ENCODE measurements at places on chromosomes 6 and 20.

DNA sequence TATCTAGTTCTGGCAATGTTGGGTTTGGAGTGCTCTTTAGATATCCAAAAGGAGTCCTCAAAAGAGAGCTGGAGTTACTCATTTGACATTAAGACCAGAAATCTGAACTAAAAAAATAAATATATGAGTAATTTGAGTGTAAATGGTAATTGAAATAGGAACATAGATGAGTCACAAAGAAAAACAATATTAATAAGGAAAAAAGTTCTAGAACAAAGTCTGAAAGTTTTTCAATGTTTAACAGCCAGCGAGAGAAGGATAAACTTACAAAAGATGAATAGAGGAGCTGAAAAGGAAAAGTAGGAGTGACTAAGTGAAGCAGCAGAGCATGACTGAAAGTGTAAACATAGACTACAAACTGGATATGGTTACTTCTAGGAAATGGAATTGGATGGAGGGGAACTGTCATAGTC is 46.8 kb downstream of the EPM2A start:
- no peak overlapping the region for H3K27ac ChIP-seq
- peaks cover 13% of the 10 kb centered on the region for H3K4me1 ChIP-seq
- H3K27me3 ChIP-seq: no peaks in the 10 kb centered on the region
- H3K36me3 ChIP-seq: peaks cover 12% of the 10 kb centered on the region
- no peak overlapping the region for H3K4me3 ChIP-seq

DNA sequence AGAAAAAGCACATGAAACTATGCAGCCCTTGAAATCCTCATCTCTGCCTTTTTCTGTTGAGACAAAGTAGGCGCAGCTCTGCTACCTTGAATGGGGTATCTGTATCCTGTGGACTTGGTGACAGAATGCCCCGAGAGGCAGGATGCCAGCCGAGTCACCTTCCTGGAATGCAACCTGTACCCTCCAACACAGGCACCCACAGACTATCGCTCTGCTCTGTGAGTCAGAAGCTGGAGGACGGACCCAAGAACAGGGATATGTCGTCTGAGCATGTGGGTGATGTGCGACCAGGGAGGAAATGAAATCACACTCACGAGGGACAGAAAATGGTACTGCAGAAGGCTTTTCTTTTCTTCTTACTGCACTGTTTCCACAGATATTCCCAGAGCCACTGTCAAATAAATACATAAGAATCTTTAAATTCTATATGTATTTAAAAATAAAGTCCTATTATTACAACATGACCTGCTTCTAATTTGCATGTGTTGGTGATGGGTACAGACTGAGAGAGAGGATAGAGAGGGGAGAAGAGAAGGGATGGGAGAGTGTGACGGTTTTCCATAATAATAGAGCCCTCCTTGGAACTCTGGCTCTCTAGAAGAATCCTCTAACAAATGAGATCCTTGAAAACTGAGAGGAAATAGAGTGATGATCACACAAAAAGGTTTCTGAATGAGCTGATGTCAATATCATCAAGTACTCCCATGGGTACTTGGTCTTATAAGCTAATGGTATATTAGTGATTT is 308.1 kb downstream of the FOXC1 start:
- H3K27ac ChIP-seq: no peak overlapping the region
- H3K36me3 ChIP-seq: no peaks in the 10 kb centered on the region
- no peaks in the 10 kb centered on the region for H3K27me3 ChIP-seq
- H3K4me1 ChIP-seq: peaks cover 16% of the 10 kb centered on the region
- H3K4me3 ChIP-seq: no peak overlapping the region
- no peak for DNase-seq

DNA sequence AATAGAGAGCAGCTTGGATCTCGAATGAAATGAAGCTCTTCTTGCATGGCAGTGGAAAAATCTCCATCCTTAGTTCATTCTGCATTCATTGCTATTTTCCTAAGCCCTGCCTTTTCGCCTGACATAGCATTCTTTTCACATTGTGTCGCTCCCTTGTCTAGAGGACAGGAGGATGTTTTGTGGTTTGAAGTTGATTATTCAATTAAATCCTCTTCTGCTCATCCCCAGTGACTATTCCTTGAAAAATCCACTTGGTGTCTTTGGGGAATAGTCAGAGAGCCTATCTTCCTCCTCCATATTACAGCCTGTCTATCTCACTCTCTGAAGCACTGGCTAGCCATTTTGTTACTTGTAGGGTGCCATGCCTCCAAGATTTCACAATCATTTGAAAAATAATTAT is 161.2 kb downstream of the KLHL32 start:
- H3K4me1 ChIP-seq: peaks cover 9% of the 10 kb centered on the region
- no peak overlapping the region for H3K27ac ChIP-seq
- H3K4me3 ChIP-seq: no peak overlapping the region
- H3K36me3 ChIP-seq: peaks cover 4% of the 10 kb centered on the region
- no peaks in the 10 kb centered on the region for H3K27me3 ChIP-seq

DNA sequence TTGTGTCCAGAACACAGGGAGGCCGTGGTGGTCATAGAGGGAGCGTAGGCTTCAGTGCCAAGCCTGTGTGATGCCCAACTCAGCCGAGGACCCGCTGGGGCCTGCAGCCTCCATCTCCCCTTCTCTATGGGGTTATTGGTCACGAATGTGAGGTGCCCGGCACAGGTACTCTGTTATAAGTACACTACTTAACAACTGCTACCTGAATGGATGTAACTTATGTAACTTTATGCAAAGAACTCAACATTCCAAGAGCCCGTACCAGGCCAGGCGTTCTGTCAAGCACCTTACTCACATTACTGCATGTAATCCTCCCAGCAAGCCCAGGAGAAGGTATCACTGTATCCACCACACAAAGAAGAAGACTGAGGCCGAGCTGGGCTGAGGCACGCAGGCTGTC is 24.5 kb upstream of the TBXT start:
- no peak overlapping the region for H3K27ac ChIP-seq
- peaks cover 61% of the 10 kb centered on the region for H3K27me3 ChIP-seq
- H3K4me3 ChIP-seq: no peak overlapping the region
- DNase-seq: no peak
- H3K36me3 ChIP-seq: no peaks in the 10 kb centered on the region
- peaks cover 8% of the 10 kb centered on the region for H3K4me1 ChIP-seq

- peak overlapping the region; percentile 82 for H3K4me3 ChIP-seq
- H3K27ac ChIP-seq: no peak overlapping the region
- no peaks in the 10 kb centered on the region for H3K36me3 ChIP-seq
- DNase-seq: no peak
- H3K4me1 ChIP-seq: peaks cover 21% of the 10 kb centered on the region
- H3K27me3 ChIP-seq: peaks cover 74% of the 10 kb centered on the region
Measured at GRCh38 chr6:27295301-27296079, 16.6 kb downstream of the POM121L2 start.

DNA sequence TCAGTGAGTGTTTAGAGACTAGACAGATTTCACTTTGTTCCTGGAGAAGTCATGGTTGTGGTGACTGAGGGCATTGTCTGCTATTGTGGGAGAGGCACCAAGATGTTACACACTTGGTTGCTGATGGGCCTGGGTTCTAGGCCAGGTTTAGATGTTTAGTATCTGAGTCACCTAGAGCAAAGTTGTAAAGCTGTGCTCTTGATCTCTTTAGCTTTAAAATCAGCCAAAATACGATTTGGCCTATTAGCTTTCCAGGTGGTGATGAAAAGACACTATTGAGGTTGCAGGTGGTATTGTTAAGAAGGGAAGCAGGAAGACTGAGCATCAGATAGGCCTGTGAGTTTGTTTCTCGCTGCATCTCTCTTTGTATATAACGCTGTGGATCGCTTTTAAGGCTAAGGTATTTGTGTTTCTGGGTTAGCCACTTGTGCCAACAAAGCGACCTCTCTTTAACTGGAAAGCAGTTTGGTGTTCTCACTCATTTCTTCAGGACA is 48.6 kb downstream of the FOXO3 start:
- no peak overlapping the region for H3K27ac ChIP-seq
- peaks cover 45% of the 10 kb centered on the region for H3K4me1 ChIP-seq
- DNase-seq: no peak
- H3K36me3 ChIP-seq: peaks cover 7% of the 10 kb centered on the region

- H3K27me3 ChIP-seq: no peaks in the 10 kb centered on the region
- H3K4me3 ChIP-seq: peak within 1 kb of the TSS; percentile 94
- H3K27ac ChIP-seq: peak within 1 kb of the TSS; percentile 99
- DNase-seq: peak; percentile 78
Measured at GRCh38 chr20:14337400-14338171, at the start of gene FLRT3. Gene FLRT3 (minus strand): TSS chr20:14337612. CDS start chr20:14327506, 10,106 bp downstream.

DNA sequence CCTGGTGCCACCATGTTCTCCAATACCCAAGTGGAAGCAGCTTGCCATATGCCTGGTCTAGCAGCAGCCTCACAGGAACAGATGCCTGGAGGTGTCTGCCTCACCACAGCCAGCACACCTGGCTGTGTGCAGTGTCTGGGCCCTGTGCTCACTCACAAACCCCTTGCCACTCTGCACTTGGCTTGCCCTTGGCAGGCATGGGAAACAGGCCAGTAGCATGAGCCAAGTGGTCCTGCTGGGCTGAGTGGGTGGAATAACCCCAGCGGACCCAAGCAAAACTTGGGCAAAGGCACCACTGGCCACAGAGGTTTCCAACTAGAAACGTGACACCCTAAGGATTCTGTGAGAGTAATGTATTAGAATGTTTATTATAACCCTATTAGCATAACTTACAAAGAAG is 600.5 kb upstream of the GJE1 start:
- no peak for DNase-seq
- no peaks in the 10 kb centered on the region for H3K27me3 ChIP-seq
- H3K36me3 ChIP-seq: no peaks in the 10 kb centered on the region

DNA sequence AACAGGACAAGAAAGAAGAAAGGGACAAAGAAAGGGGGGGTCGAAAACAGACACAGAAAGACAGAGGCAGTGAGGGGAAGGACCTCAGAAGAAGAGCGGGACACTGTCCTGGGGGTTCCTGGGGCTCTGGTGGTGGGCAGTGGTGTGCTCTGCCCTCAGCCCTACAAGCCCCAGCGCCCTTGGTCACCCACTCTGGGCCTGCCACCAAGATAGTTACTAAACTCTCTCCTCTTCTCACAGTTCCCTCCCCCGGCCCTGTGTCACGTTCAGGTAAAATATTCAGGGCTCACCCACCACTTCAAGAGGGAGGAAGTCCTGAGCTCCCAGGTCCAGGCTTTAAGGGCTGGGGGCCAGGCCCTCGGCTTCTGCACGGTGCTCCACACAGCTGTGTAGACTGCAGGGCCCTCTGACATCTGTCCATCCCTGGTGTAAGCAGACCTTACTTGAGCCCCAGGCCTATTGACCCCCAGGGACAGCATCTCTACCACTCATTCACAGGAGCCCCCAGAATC is 87.4 kb downstream of the MRPL14 start:
- no peak overlapping the region for H3K27ac ChIP-seq
- H3K36me3 ChIP-seq: no peaks in the 10 kb centered on the region
- H3K27me3 ChIP-seq: no peaks in the 10 kb centered on the region
- peaks cover 28% of the 10 kb centered on the region for H3K4me1 ChIP-seq
- H3K4me3 ChIP-seq: no peak overlapping the region

- no peak overlapping the region for H3K27ac ChIP-seq
- peaks cover 12% of the 10 kb centered on the region for H3K4me1 ChIP-seq
- no peak for DNase-seq
- no peak overlapping the region for H3K4me3 ChIP-seq
Measured at GRCh38 chr20:44314870-44315269, 3.9 kb upstream of the FITM2 start.

GRCh38 chr20:56755201-56755600 is 126.1 kb downstream of the TFAP2C start:
- H3K4me1 ChIP-seq: peaks cover 9% of the 10 kb centered on the region
- no peaks in the 10 kb centered on the region for H3K27me3 ChIP-seq
- DNase-seq: no peak
- H3K27ac ChIP-seq: no peak overlapping the region
- no peaks in the 10 kb centered on the region for H3K36me3 ChIP-seq

- H3K27me3 ChIP-seq: no peaks in the 10 kb centered on the region
- H3K4me3 ChIP-seq: no peak overlapping the region
- no peak overlapping the region for H3K27ac ChIP-seq
- H3K36me3 ChIP-seq: peaks cover 36% of the 10 kb centered on the region
- no peaks in the 10 kb centered on the region for H3K4me1 ChIP-seq
Measured at GRCh38 chr6:119234457-119234856, 115.1 kb downstream of the MAN1A1 start.

DNA sequence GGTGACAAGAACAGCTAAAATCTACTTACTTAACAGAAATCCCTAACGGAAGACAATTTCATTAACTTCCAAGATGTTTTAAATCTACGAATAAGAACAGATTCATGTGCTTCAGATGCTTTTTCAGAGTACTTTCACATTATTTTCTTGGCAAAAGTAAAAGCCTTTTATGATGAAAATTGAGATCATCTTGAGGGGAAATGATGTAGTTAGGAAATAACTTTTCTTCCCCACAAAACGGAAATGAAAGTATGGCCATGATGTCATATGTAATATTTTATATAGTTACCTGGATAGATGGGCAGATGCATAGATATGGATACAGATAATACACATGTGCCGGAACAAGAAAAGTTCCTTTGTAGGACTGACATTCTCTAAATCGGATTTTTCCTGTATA is 32.8 kb downstream of the SASH1 start:
- no peak overlapping the region for H3K4me3 ChIP-seq
- H3K27me3 ChIP-seq: no peaks in the 10 kb centered on the region
- peaks cover 22% of the 10 kb centered on the region for H3K4me1 ChIP-seq
- H3K36me3 ChIP-seq: peaks cover 2% of the 10 kb centered on the region
- no peak for DNase-seq

DNA sequence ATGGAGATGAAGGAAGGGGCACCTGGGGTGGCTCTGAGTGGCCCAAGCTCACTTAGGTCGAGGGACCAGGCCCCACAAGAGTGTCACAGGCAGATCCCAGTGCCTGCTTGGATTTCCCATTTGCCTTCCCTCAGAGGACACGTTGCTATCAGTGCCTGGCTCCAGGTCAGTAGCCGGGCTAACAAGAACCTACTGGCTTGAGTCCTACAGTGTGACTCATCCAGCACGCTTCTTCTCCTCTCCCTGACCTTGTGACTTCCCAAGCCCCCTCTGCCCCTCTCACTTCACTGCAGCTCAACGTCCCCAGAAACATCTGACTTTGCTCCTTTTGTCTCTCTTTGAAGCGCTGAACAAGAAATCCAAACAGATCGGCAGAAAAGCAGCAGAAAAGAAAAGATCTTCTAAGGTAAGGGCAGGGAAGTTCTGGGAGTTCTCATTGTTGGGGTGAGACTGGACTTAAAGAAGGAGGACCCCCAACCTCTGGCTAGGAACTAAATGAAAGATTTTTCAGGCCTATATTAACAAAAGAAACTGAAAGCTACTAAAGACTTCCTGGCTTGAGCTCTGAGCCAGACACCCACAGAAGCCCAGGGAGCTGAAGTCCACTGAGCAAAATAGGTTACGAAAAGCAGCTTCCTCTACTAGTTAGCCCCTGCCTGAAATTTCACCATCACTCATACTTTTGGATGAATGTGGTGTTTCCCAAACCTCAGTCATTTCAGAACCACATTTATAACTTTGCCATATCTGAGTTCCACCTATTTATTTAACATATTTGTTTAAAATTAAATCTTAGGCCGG is 21.5 kb downstream of the ASIP start:
- no peak for DNase-seq
- peak overlapping the region; percentile 61 for H3K27ac ChIP-seq
- H3K36me3 ChIP-seq: no peaks in the 10 kb centered on the region
- no peak overlapping the region for H3K4me3 ChIP-seq
- no peaks in the 10 kb centered on the region for H3K27me3 ChIP-seq

DNA sequence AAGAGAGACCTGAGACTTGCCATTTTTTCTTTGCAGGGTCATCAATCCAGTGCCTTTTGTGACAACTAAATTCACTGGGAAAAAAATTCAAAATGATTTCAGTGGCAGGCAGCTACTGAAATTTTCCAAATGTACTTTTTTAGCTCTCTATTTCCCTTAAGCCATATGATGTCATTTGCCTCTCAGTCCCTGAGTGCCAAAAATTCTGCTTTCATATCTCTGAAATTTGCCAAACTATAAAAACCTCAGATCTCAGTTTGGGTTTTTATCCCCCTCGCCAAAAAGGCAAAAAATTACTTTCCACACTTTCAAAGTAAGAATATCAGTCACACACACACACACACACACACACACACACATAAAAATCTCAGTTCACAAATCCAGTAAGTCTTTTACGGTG is 651.3 kb upstream of the ARID1B start:
- no peak overlapping the region for H3K4me3 ChIP-seq
- H3K36me3 ChIP-seq: no peaks in the 10 kb centered on the region
- no peak for DNase-seq
- peak overlapping the region; percentile 17 for H3K27ac ChIP-seq

Measured in mesothelial cell of epicardium (in vitro differentiated cells).